ENCODE measurements at places on chromosomes 7 and 10.

- DNase-seq: no peak
Observed at GRCh38 chr10:83649471-83649870, 489.8 kb upstream of the GHITM start.

- DNase-seq: no peak
Observed at GRCh38 chr10:51907361-51907760, 208.0 kb upstream of the CSTF2T start.

GRCh38 chr10:105834261-105835059 lies 1193.4 kb downstream of the SORCS3 start:
- no peak for DNase-seq

GRCh38 chr10:48358162-48358561 lies 51.7 kb downstream of the MAPK8 start:
- DNase-seq: no peak

DNA sequence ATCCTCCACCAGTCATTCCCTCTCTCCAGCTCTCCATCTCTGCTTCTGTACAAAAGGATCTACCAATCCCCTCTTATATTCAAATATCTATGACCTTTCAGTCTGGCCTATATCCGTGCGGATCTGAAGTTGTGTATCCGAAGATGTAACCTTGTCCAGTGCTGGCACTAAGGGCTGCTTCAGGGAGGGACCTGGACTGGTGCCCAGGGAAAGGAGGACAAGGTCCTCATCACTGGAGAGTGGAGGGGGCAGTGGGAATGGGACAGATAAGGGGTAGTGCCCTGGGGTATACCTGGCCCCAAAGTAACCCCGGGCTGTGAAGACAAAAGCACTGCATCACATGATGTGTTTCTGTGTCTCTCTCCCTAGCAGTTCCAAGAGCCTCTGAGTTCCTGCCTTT lies 1.8 kb downstream of the TMEM225B start:
- no peak for DNase-seq

DNA sequence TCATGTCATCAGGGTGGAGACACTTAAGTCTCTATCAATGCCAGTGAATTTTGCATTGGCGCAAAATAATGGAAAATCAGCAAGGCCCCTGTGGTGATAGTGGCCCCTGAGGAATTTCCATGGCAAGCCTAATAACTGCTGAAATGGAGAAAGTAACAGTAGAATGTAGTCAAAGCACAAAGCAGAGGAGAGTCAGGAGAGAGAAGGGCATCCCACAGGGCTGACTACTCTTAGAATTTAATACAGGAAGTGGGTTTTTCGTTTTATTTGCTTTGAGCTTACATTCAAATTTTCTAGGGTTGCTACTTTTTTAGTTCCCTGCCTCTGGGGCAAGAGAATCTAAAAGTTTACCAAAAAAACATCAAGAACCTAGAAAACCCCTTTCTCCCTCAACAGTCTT lies 39.0 kb downstream of the BZW2 start:
- DNase-seq: no peak

GRCh38 chr10:124894569-124895215 lies 47.2 kb upstream of the ZRANB1 start:
- no peak for DNase-seq

GRCh38 chr10:130079614-130080460 lies 30.8 kb downstream of the C10orf143 start:
- DNase-seq: no peak

GRCh38 chr7:101411508-101411874 lies 48.8 kb downstream of the COL26A1 start:
- DNase-seq: no peak

GRCh38 chr7:28067171-28067570 lies 113.4 kb downstream of the JAZF1 start:
- no peak for DNase-seq

GRCh38 chr7:123609883-123610239 lies 8.2 kb downstream of the ASB15 start:
- DNase-seq: no peak

- no peak for DNase-seq
Observed at GRCh38 chr7:155062411-155062810, 7.7 kb upstream of the HTR5A start.

- no peak for DNase-seq
Observed at GRCh38 chr10:33229949-33230267, 104.6 kb downstream of the NRP1 start.

Measured in NCI-H1930 (cell line).